Skeletal muscle cell (primary cell): ENCODE measurements at places on chromosomes 6 and 20.

DNA sequence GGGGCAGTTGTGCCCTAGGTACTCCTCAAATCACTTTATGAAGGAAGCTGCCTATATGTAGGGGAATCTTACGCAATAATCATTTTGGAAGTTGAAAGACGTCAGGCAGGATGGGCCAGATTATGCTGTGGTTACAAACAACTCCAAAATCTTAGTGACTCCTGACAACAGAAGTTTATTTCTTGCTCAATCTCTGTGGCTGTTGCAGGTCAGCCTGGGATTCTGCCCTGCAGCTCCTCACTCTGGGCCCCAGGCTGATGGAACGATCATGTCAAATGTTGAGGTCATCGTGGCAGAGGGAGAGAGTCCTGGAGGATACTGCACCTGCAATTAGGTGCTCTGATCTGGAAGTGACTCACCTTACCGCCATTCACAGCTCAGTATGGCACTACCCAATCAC is 88.4 kb downstream of the ZDHHC14 start:
- no peak for DNase-seq

DNA sequence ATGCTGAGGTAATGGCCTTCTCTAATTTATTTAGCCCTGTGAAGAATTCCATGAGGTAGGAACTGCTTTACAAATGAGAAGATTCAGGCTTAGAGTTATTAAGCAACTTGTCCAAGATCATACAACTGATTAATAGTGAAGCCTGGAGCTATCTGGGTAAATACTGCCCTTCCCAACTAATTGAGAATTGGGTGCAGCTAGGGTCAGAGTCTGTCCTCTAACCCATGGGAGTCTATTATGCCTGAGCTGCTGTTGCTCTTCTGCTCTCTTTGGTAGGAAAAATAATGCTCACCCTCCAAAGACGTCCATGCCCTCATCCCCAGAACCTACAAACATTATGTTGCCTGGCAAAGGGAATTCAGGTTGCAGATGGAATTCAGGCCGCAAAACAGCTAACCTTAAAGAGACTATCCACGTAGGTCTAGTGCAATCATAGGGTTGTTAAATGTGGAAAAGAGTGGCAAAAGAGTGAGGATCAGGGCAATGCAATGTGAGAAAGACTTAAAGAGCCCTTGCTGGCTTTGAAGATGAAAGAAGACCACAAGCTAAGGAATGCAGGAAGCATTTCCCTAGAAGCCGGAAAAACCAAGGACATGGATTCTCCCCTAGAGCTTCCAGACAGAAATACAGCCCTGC is 90.1 kb downstream of the SPTLC3 start:
- DNase-seq = no peak

DNA sequence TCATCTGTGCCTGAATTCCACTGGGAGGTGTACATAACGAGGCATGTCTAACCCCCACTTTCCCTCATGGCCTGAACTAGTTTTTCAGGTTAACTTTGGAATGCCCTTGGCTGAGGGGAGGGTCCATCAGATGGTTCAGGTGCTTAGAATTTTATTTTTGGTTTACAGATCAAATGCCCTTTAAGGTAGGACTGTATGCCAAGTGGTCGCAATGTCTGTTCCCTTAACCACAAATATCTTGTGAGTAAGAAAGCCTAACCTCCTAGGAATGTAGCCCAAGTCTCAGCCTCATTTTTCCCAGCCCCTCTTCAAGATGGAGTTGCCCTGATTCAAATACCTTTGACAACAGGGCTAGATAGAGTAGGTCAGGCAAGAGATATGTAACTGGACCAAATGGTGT is 78.4 kb downstream of the RNASET2 start:
- DNase-seq = no peak

DNA sequence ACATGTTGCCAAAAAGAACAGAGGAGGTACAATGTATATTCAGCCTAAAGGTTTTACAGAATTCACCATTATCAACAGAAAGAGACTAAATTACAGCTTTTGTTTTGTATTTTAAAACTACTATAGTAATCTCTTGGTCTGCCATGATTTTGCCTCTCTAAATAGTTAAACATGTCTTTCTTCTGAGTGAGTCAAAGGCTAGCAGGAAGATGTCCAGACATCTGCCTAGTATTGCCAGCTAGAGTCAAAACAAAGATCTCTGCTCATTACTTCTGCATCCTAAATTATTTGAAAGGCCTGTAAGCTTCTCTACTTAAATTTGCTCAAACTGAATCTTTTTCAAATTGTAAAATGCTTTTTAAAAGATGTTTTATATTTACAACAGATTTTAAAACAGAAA is 8.8 kb downstream of the ASF1A start:
- DNase-seq = no peak

GRCh38 chr6:143000811-143001210 is 55.8 kb upstream of the HIVEP2 start:
- no peak for DNase-seq

GRCh38 chr6:158384671-158385110 is 72.4 kb downstream of the TULP4 start:
- DNase-seq = no peak

DNA sequence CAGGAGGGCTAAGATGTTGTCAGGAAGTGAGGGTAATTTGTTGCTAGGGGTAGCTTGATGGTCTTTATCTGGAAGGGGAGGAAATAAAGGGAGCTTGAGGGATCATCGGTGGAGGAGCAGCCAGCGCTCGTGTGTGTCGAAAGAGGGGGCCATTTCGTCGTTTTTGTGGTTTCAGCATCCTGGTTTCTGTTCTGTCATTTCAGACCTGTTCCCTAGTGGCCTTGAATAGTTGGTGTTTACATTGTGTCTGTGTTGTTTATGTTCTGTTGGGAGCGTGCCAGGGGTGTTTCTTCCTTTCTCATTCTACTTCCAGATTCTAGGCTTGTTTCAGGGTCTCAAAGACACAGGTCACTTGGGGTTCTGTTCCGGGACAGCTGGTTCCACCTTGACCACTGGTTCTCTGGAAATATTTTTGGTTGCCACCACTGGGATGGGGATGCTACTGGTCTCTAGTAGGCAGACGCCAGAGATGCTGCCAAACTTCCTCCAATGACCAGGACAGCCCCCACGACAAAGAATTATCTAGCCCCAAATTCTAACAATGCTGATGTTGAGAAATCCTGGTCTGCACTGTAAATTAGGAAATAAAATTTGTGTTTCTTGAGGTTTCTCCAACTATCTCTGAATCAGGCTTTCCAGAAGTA is 113.9 kb upstream of the NAA20 start:
- no peak for DNase-seq

DNA sequence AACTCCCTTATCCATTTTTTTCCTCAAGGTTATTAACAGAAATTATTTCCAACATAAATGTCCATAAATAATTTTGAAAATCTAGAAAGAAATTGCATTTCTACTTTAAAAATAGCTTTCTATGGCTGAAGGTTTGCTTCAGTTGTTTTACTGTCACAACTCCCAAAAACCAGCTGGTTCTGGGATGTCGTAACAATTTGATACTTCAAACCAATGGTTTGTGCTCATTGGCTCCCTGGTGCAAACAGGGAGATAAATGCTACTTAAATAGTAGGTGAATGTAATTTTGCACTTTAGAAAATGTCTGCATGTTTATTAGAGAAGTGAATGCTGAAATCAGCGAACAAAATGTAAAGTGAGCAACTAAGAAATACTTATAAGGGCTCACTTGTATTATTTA is 31.1 kb downstream of the LAMA2 start:
- no peak for DNase-seq

DNA sequence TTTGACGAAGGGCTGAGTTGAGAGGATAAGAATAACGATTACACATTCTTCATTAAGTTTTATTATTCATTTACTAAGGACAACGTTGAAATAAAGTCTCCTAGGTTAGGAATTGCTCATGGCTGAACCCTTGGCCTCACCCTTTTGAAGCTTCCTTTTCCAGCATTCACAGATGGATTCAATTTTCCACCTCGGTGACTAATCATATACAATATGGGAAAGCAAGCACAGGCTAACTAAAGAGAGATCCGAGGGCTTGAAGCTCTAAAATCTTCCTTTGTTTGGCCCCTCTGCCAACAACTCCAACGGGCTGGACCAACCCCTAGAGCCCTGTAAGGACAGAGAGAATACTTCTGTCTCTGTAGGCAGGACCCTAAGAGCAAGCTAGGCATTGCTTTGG is 159.5 kb downstream of the SOD2 start:
- DNase-seq = no peak

GRCh38 chr6:133523816-133524215 is 282.7 kb downstream of the EYA4 start:
- DNase-seq = no peak

DNA sequence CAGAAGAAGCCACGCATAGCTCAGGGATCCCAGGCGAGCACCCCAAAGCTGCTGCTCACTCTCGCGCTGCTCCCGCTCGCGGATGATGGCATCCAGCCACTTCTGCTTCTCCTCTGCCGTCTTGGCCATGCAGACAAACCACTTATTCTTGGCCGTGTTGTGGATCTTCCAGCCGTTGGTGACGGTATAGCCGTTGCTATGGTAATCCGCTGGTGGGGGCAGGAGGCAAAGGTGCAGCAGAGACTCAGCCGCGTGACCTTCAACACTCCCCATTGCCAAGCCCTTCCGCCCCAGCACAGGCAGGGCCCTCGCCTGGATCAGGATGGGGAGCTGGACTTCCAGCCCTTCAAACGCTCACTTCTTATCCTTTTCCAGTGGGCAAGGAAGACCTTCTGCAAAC is 136.9 kb downstream of the PREX1 start:
- DNase-seq = no peak

GRCh38 chr6:41578217-41579087 is 32.3 kb downstream of the FOXP4 start:
- no peak for DNase-seq

- DNase-seq = no peak
These were observed 116.3 kb downstream of the ERMARD start for GRCh38 chr6:169867751-169868191.

DNA sequence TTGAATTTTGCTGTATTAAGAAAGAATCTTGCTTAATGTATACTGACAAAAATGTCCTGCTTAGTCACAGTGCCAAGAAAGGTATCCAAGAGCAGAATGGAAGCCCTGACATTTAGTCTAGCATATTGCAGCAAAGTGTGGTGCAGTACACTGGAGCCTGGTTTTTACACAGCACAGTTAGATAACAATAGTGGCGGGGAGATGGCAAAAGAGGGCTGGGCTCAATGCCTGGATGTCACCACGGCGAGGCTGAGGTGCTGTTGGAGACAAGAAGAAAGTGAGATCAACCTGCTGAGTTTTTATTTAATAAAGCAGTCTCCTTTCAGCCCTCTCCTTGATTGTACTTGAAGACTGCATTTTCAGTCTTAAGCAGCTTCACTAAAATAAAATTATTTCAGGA is 426.0 kb downstream of the LMBRD1 start:
- DNase-seq = no peak

GRCh38 chr6:69933239-69933638 is 66.9 kb downstream of the COL19A1 start:
- peak; percentile 48 for DNase-seq

GRCh38 chr20:19375801-19376200 is 163.4 kb downstream of the SLC24A3 start:
- no peak for DNase-seq

DNA sequence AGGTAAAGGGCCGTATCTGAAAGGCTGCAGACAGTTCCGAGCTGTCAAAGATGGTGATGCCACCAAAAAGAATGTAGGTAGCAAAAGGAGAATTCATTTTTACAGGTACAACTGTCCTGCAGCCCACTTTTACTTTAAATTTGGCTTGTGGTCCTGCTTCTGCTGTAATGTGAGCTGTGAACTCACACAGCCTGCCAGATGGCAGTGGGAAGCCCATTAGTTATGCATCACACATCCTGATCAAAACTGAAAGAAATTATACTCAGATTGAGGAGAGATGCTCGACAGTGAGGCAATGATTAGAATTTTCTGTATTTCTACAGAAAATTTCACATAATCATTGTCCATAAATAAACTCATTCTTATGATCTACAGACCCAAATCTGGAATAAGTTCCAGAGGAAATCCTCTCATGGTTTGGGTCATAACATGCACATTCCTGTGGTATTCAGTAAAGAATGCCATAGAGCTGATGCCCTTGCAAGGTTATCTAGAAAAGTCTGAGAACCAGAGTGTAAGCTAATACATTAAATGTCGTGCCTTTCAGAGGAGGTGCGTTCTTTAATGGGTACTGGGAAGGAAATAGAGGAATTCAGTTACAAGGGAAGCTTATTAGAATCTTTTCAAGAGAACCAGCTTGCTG is 23.9 kb upstream of the E2F3 start:
- DNase-seq = no peak

GRCh38 chr6:149890629-149891045 is 7.3 kb downstream of the RAET1E start:
- DNase-seq = no peak

DNA sequence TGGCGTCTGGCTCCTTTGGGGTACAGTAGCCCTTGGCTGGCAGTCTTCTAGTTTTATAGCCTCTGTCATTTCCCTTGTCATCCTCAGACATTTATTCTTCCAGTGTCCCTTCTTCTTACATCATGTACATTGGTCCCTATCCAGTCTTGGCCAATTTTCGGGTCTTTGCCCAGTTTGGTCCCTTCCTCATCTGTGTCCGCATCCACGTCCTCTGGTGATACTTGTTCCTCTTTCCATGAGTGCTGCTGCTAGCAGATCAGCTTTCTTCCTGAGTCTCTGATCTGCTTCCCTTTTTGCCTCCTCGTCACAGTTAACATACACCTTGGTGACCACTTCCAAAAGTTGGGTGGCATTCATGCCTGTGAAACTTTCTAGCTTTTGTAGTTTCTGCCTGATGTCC is 86.2 kb upstream of the GPR6 start:
- DNase-seq = no peak

- DNase-seq = no peak
These were observed 70.2 kb downstream of the ANKS1A start for GRCh38 chr6:34959224-34959623.

GRCh38 chr6:14841901-14842421 is 403.9 kb upstream of the JARID2 start:
- DNase-seq = peak; percentile 100

- DNase-seq = no peak
These were observed 1.6 kb downstream of the GNAS start for GRCh38 chr20:58853976-58854637.

- DNase-seq = no peak
These were observed 112.8 kb downstream of the OTOR start for GRCh38 chr20:16860914-16861313.

GRCh38 chr6:142857233-142857761 is 87.7 kb downstream of the HIVEP2 start:
- DNase-seq = no peak
